Thoracic aorta (tissue), 2 donors: ENCODE measurements at places on chromosomes 3 and 15. TPM values are rescaled to one million over a fixed set of nuclear protein-coding genes. Genes with fewer than 3 reads are reported as not detected.

- no peak for DNase-seq
Measured at GRCh38 chr15:94535298-94536048, 304.1 kb downstream of the MCTP2 start.

- no peak for DNase-seq
Measured at GRCh38 chr3:46417841-46418611, 11.0 kb downstream of the CCRL2 start.

DNA sequence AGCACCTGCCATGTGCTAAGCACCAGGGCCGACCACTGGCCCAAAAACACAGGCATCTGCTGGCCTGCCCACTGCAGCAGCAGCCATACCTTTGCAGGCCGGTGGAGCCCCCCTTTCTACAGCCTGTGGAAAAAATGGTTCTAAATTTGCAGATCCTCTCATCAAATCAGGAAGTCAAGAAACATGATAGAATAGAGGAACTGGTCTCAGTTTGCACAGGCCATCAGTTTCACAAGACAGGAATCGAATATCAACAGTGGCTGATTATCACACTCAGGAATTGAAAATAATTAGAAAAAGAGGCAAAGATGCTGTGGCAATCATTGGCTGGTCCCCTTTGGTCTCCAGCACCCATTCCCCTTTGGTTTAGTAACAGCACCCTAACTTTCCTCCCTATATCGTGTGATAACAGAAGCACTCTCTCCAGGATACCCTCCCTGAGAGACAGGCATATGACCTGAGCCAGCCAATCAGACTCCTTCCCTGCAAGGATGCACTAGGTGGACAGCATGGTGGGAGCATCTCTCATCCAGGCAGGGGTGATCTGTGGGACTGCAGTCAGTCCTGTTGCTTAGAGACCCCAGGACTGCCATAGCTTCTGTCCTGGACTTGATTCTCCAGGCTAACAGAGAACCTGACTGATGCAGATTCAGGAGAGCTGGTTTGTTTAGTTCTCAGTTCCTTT lies 3.5 kb upstream of the PAK6 start:
- no peak for DNase-seq

DAZL gene
- total RNA-seq = not detected

PLSCR5 gene
- total RNA-seq = not detected

GRCh38 chr15:51585986-51586385 lies 36.6 kb downstream of the DMXL2 start:
- no peak for DNase-seq

GRCh38 chr15:62296756-62297507 lies 131.8 kb upstream of the C2CD4B start:
- DNase-seq = no peak

DNA sequence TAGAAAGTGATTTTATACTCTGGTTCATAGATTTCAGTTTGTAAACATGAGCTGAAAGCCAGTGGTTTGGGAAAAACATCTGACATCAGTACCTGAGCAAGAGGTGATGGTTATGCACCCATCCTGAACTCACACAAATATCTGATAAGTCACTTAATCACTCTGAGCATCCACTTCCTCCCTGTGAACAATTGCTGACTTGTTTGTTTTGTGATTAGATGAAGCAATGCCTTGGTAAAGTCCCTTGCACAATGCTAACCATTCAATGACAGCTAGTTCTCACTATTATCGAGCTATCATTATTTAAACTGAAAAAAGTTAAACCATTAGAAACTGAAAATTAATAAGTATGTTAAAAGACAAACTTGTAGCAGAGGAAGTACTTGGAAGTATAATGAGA lies 303.0 kb downstream of the PLOD2 start:
- DNase-seq = no peak

GRCh38 chr3:160016972-160017371 lies 28.3 kb downstream of the IL12A start:
- DNase-seq = no peak

GRCh38 chr3:12541625-12542024 lies 3.7 kb downstream of the MKRN2OS start:
- DNase-seq = no peak

DNA sequence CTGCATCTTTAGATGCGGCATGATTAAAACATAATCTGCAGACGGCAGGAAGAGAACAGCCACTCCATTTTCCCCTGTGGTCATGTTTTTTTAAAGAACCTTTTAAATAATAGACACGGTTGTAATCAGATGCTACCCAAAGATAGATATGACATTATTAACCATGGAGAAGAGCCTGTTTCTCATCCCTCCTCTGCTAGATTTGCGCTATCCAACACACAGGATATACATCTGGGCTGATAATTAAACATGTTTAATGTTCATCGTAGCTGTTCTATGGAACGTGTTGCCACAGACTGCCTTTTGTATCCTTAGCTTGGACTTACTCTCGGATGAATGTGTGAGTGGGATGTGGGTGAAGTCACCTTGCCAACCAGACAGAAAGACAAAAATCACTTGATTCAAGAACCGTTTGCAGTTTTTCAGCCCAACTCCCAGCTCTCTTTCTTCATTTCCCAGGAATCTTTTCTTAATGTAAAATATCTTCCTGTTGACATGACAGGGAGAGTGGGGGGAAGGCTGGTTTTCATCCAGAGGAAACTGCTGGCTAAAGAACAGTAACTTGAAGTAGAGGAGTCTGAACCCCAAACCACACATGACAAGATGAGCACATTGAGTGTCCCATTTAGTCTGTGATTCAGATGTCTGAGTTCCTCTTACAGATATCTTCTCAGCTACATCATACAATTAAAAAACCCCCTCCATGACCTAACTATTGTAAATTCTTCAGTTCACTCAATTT lies 118.6 kb upstream of the PRICKLE2 start:
- DNase-seq = no peak

C3orf70 gene
- 22.7 TPM for total RNA-seq

DNA sequence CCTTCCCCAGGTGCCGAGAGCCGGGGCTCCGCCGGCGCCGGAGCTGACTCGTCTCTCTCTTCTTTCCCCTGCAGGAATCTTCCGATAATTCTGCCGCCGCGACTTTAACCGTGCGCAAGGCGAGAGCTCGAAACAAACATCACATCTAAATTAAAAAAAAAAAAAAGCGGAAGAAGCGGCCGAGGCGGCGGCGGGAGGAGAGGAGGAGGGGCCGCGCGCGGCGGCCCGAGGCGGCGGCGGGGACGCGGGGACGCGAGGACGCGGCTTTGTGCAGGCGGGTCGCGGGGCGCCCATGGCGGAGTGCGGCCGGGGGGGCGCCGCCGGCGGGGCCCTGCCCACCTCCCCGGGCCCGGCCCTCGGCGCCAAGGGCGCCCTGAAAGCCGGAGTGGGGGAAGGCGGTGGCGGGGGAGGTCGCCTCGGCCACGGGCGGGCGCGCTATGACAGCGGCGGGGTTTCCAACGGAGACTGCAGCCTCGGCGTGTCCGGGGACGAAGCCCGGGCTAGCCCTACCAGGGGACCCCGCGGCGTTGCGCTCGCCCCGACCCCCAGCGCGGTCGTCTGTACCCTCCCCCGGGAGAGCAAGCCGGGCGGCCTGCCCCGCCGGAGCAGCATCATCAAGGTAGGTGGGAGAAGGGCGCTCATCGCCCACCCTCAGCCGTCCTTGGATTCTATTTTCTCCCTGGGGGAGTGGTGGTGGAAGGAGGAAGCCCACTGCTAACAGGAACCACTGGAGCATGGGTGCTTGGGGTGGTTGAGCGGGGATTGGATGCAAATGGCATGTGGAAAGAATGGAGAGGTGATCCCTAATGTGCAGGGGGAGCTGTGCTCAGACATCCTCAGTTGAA lies at the start of gene PLCL2:
PLCL2 (plus strand) TSS at position 208 of the 845 bp plus-strand sequence; CDS start at position 293, 85 bp downstream.
- no peak for DNase-seq

GRCh38 chr3:4850928-4851265 lies 128.3 kb upstream of the BHLHE40 start:
- no peak for DNase-seq

ZNF660 gene
- 3.8 TPM for total RNA-seq
